ENCODE measurements at places on chromosomes 12 and 14. TPM values are rescaled to one million over a fixed set of nuclear protein-coding genes. Genes with fewer than 3 reads are reported as not detected.

GRCh38 chr12:100185361-100185894 is 15.2 kb upstream of the ACTR6 start:
- no peak overlapping the region for H3K4me3 ChIP-seq
- H3K27me3 ChIP-seq, result no peaks in the 10 kb centered on the region
- no peaks in the 10 kb centered on the region for H3K4me1 ChIP-seq

DNA sequence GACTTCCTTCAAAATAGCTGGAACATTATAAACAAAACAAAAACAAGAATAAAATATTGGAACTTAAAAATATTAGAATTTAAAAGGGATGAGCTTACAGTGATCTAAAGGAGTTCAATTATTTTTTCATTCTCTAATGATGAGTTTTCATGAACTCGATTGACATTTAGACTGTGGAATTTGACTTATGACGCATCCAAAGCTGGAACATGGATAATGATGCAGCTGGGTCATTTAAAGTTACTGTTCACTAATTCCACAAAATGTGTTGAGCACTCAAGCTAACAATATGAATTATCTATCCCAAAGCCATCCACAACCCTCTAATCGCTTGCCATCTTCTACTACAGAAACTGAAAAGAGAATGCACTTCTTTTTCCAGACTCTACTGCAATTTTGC is 42.5 kb downstream of the LIN7A start:
- no peak for DNase-seq
- no peaks in the 10 kb centered on the region for H3K4me1 ChIP-seq
- H3K4me3 ChIP-seq, result no peak overlapping the region
- H3K27ac ChIP-seq, result no peak overlapping the region
- H3K36me3 ChIP-seq, result no peaks in the 10 kb centered on the region

GRCh38 chr12:14264778-14265177 is 100.7 kb upstream of the ATF7IP start:
- H3K4me1 ChIP-seq, result peaks cover 18% of the 10 kb centered on the region
- no peak overlapping the region for H3K27ac ChIP-seq
- H3K36me3 ChIP-seq, result no peaks in the 10 kb centered on the region
- H3K4me3 ChIP-seq, result no peak overlapping the region
- no peaks in the 10 kb centered on the region for H3K27me3 ChIP-seq
- no peak for DNase-seq

DNA sequence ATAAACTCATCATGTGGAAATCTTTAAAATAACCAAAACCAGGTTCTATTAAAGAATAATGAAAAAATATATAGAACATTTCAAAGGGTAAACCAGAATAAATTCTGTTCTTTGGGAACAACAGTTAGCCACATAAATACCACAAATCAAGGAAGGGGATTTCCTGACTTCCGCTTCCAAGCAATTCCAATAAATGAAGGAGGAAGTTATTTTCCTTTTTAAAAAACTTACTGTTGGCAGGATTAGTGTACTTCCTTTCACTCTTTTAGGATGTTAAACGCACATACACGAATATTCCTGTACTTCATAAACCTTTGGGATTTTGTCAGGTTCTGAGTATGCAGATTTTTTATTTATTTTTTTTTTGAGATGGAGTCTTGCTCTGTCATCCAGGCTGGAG is 13.7 kb upstream of the LIMA1 start:
- H3K27me3 ChIP-seq, result no peaks in the 10 kb centered on the region
- DNase-seq, result no peak
- H3K4me1 ChIP-seq, result peaks cover 7% of the 10 kb centered on the region
- no peaks in the 10 kb centered on the region for H3K36me3 ChIP-seq

GRCh38 chr14:70350078-70350477 is 9.4 kb downstream of the COX16 start:
- H3K4me3 ChIP-seq, result no peak overlapping the region
- no peak for DNase-seq
- no peak overlapping the region for H3K27ac ChIP-seq
- H3K36me3 ChIP-seq, result peaks cover 5% of the 10 kb centered on the region

GRCh38 chr12:8913702-8914032 is 642 bp upstream of the PHC1 start:
- H3K36me3 ChIP-seq, result no peaks in the 10 kb centered on the region
- peaks cover 11% of the 10 kb centered on the region for H3K4me1 ChIP-seq
- no peak overlapping the region for H3K27ac ChIP-seq
- DNase-seq, result no peak

DNA sequence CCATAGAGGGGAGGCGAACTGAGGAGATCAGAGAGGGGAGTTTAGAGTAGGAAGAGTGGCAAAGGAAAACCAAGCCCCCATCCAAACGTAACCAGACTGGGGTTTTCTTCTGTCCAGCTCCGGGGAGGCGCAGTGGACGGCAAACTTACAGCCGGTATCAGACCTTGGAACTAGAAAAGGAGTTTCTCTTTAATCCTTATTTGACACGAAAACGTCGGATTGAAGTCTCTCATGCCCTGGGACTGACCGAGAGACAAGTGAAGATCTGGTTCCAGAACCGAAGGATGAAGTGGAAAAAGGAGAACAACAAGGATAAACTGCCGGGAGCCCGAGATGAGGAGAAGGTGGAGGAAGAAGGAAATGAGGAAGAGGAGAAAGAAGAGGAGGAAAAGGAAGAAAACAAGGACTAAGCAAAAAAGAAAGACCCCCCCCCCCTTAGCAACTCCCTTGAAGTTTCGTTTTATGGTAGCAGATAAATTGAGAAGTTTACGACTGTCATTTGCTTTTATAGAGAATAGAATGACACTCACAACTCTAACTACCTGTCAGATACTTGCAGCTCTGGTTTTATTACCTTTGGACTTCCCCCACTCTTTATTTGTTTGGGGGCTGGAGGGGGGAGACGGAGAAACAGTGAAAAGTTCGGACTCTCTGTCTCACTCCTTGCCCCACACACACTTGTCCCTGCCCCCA is 2.3 kb downstream of the HOXC8 start:
- peaks cover 50% of the 10 kb centered on the region for H3K4me1 ChIP-seq
- no peak for DNase-seq
- H3K36me3 ChIP-seq, result no peaks in the 10 kb centered on the region
- no peak overlapping the region for H3K27ac ChIP-seq

NYNRIN gene
- total RNA-seq, result 3.1 TPM

PLBD1 gene
- total RNA-seq, result 0.87 TPM
